ENCODE measurements at places on chromosomes 5 and 9.

DNA sequence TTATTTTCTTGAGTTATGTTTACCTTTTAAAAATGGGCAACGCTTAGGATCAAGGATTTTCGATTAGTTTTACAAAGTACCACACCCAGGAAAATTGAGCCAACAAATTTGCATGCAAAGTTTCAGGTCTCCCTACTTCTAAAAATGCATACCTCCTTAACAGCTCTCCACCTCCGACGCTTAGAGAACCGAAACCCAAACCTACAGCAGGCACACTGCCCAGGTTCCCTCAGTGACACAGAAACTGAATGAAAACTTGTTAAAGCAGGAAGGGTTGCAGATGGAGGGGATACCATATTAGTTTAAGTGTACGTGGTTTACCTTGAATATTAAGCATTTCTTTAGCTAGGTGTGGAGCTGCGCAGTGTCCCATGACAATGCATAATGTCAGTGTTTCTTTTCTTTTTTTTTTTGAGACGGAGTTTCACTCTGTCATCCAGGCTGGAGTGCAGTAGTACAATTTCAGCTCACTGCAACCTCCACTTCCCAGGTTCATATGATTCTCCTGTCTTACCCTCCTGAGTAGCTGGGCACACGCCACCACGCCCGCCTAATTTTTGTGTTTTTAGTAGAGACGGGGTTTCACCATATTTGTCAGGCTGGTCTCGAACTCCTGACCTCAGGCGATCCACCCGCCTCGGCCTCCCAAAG, 1.6 kb upstream of the SUB1 start:
- DNase-seq, result no peak

DNA sequence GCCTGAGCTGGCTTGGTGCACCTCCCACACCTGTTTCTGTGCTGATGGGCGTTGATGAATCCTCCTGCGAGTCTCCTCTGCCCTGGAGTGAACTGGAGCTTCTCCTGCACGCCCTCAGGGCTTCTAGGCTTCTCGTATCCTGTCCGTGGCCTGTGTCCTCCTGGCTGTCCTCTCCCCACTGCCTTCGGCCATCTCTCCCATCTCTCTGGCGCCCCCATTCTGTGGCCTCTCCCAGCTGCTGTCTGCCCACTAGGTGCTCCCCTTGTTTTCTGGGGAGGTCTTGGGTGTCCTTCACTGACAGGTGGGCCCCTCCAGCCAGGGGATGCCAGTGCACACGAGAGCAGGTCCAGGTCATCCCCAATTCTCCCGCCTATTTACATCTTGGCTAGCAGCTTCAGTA, 28.8 kb downstream of the AHRR start:
- DNase-seq, result no peak

- DNase-seq, result no peak
These were observed 6.1 kb downstream of the SAR1B start for GRCh38 chr5:134626369-134627014.

GRCh38 chr9:136111910-136112309, 6.8 kb downstream of the TMEM250 start:
- no peak for DNase-seq

DNA sequence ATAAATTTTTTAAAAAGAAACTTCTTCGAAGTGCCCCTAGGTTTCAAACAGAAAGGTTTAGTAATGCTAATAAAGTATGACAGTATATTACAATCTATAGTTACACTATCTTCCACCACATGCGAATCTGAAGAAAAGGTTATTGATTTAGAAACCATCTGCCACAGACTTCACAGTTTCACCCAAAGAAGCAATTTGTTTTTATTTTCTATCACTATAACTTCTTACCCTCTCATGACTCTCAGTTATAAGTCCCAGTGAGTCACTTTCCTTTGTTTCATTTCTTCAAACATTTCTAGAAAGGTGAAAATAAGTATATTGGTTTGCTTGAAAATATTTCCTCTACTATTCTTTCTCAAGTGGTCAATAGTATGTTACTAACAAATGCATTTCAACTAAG, 93.6 kb downstream of the MCTP1 start:
- DNase-seq, result no peak

DNA sequence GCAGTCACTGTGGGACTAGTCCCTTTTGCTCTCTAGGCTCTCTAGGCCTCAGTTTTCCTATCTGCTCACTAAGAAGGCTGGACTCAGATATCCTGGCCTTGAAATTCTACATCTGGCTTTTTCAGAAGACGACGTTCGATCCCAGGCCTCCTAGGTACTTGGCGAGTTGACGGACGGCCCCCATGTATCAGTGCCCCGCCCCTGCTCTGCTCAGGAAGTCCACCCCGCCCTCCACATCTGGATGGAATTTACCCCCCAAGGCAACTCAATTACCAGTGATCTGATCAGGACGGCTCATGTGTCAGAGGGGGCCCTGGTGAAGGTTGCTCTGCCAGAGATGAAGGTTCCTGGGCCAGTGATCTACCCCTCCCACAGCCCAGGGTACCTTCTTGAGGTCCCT, 44.1 kb upstream of the SYNPO start:
- no peak for DNase-seq

DNA sequence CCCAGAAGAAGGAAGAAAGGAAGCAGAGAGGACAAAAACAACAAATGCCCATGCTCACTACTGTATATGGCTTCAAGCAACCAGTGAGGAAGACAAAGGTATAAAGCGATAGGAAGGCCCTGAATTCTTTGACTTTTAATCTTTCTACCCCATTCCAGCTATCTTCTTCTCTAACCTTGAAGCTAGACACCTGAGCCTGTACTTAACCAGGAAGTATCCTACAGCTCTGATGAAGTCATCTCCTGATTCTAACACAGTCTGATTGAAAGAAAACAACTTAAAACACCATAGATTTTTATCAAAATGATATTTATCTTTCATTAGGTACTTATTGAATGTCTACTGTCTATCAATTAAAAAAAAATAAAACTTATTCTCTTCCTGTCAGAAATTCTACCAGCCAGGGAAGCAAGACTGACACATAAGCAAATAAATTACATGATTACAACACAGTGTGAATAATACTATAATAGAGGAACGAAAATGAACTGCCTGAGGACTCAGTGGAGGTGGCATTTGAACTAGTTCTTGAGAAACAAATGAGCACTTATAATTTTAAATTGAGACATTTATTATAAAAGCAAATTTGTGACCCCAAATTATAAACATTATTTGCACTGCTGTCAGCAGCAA, 123.3 kb upstream of the ELL2 start:
- no peak for DNase-seq

DNA sequence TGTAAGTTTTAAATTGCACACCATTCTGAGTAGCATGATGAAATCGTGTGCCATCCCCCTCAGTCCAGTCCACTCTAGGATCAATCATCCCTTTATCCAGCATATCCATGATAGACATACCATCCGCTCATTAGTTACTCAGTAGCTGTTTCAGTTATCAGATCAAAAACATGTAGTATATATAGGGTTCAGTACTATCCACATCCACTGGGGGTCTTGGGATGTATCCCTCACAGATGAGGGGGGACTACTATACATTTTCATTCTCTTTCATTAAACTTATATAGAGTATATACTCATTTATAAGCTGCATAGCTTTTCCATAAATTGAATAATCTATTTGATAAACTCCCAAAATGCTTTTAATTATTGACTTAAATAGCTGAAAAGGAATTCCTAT, 67.6 kb downstream of the MEIKIN start:
- no peak for DNase-seq

DNA sequence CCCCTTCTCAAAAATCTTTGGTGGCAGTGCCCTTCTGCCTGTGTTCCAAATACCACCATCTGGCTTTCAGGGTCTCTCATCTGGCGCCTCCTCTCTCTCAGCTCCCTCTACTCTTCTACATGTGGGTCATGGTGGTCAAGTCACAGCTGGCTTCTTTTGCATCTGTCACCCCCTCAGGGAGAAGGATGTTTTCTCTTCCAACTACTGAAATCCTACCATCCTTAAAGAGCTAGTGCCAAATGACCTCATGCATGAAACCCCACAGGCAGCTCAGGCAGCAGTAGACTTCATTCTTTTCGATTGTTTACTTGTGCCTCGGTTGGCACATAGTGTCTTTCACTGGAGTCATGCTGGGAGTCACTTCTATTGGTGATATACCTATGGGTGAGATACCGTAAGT, 219.2 kb downstream of the DCP2 start:
- no peak for DNase-seq

- DNase-seq, result no peak
These were observed 62.4 kb downstream of the SECISBP2 start for GRCh38 chr9:89380437-89381307.

GRCh38 chr5:6180231-6180872, 198.0 kb downstream of the MED10 start:
- no peak for DNase-seq

GRCh38 chr5:108747774-108748400, at the start of gene FER:
Gene FER, plus strand, starts transcription at chr5:108747897. Its CDS starts 50,286 bp downstream, at chr5:108798183.
- peak; percentile 28 for DNase-seq

GRCh38 chr5:116032991-116033390, 719 bp downstream of the ARL14EPL start:
- no peak for DNase-seq

- no peak for DNase-seq
These were observed 288.8 kb downstream of the GLIS3 start for GRCh38 chr9:4011054-4011453.

DNA sequence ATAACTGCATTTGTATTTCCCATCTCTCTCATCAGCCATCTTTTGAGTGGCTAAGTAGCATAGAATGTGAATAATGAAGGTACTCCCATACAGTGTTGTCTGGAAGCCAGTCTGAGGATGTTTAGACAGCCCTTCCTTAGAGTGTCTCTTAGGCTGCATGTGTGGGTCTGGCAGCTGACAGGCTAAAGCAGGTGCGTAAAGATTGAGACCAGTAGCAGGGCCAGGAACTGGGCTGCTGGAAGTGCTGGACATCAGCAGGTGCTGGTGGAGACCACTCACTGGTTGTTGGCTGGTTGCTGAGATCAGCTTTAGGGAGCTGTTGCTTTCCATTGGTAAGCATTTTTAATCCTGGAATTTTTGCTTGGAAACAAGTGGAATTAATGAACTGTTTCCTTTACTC, 197.5 kb downstream of the PCSK5 start:
- no peak for DNase-seq

- no peak for DNase-seq
These were observed 46.7 kb downstream of the SHB start for GRCh38 chr9:38022203-38022895.

- DNase-seq, result no peak
These were observed 283.2 kb downstream of the ANXA1 start for GRCh38 chr9:73434826-73435225.

GRCh38 chr9:98521141-98521540, 187.6 kb downstream of the GABBR2 start:
- DNase-seq, result no peak

DNA sequence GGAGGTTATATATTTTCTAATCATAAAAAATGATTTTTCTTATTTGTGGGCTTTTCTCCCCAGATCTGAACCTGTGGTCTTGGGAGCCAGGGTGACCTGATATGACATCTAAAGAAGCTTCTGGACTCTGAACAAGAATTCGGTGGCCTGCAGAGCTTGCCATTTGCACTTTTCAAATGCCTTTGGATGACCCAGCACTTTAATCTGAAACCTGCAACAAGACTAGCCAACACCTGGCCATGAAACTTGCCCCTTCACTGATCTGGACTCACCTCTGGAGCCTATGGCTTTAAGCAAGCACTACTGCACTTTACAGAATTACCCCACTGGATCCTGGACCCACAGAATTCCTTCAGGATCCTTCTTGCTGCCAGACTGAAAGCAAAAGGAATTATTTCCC, 59.0 kb upstream of the RIC1 start:
- no peak for DNase-seq

GRCh38 chr5:74054139-74054538, 428.1 kb downstream of the ARHGEF28 start:
- DNase-seq, result no peak

- DNase-seq, result no peak
These were observed 56.3 kb upstream of the ITGA1 start for GRCh38 chr5:52731274-52732027.

DNA sequence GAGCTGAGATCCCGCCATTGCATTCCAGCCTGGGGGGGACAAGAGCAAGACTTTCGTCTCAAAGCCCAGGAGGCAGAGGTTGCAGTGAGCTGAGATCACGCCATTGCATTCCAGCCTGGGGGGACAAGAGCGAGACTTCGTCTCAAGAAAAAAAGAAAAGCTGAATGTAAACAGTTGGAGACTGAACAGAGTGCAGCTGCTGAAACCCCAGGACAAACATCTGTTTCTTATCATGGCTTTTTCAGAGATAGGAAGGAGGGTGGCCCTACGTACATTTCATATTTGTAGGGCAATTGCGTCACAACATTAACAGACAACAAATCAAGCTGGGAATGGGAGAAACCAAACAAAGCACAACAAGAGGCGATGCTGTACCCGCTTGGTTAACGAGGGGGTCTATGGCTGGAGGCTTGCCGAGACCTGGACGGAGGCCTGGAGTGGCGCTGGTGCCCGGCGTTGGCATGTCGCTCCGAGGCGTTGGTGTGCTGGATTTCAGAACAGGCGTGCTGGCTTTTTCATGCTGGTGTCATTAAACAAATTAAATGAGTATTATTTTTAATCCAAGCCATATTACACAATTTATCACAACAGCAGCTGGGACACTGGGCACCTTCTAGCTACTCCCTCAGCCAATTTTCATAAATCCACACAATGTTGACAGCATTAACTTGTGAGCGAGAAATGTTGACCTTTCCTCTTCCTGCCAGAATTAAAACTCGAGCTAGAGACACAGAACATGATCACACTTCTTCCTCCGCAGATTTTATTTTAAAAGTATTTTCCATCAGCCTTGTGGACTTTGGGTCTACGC, 76.1 kb downstream of the TLE1 start:
- peak; percentile 46 for DNase-seq

DNA sequence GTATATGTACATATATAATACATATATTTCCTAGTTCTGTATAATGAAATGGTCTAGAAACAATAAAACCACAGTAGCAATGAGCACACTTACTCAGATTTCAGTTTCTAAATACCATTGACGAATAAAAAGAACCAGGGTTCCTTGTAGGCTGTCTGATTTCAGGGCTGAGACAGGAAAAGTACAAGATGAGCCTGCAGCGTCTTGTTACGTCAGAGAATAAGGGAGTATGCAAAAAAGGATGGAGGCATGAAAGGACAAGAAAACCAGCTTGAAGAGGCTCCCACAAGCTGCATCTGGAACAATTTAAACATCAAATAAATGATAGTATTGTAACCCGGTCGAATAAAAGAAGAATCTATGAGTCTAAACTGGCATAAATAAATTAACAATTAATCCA, 17.8 kb upstream of the TIFAB start:
- no peak for DNase-seq

DNA sequence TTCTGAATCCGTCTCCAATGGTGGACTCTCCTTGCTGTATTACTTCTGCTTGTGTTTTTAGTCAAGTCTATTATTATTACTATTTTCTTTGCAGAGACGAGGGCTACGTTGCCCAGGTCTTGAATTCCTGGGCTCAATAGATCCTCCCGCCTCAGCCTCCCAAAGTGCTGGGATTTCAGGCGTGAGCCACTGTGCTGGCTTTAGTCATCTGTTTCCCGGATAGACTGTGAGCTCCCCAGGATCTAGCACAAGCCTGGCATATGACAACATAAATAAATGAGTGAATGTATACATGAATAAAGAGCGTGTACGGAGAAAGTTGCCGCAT, 439 bp upstream of the DDX46 start:
- no peak for DNase-seq

- no peak for DNase-seq
These were observed 32.4 kb downstream of the DDX31 start for GRCh38 chr9:132637351-132637750.

Data from amniotic stem cell (primary cell).